CD4-positive, CD25-positive, alpha-beta regulatory T cell (primary cell): ENCODE measurements at places on chromosomes 16 and 17. TPM values are rescaled to one million over a fixed set of nuclear protein-coding genes. Genes with fewer than 3 reads are reported as not detected.

Gene LPO
- total RNA-seq = 0.15 TPM

Gene APOH
- not detected for total RNA-seq

Gene MAF
- 120 TPM for total RNA-seq

GRCh38 chr16:59148769-59149155, 414.6 kb upstream of the GOT2 start:
- no peak overlapping the region for H3K4me3 ChIP-seq
- no peaks in the 10 kb centered on the region for H3K4me1 ChIP-seq
- no peaks in the 10 kb centered on the region for H3K36me3 ChIP-seq

DNA sequence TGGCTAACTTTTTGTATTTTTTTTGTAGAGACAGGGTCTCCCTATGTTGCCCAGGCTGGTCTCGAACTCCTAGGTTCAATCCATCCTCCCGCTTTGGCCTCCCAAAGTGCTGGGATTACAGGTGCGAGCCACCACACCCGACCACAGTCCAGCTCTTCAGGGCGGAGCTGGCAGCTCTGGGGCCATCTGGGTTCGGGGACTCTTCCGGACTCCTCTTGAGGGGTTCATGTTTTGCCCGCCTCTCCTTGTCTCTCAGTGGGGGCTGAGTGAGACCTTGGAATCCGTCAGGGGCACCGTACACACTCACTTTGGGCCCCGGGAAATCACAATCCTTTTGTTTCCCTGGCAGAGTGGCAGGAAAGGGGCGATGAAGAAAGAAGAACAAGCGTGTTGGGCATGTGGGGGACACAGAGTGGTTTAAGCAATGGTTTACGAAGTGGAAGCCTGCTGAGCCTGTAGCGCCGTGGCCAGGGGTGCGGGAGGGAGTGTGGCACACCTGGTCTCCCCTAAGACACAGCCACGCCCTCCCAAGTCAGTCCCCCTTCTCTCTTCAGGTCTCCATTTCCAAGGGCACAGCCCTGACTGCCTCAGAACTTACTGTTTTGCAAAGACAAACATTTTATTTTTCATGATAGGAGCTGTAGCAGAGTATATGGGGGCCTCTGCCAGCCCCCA, 26.1 kb downstream of the TNS4 start:
- no peaks in the 10 kb centered on the region for H3K36me3 ChIP-seq
- H3K4me3 ChIP-seq = no peak overlapping the region
- no peak overlapping the region for H3K27ac ChIP-seq
- DNase-seq = no peak

Gene CIBAR2
- total RNA-seq = not detected

Gene HOXB4
- 2.9 TPM for total RNA-seq

DNA sequence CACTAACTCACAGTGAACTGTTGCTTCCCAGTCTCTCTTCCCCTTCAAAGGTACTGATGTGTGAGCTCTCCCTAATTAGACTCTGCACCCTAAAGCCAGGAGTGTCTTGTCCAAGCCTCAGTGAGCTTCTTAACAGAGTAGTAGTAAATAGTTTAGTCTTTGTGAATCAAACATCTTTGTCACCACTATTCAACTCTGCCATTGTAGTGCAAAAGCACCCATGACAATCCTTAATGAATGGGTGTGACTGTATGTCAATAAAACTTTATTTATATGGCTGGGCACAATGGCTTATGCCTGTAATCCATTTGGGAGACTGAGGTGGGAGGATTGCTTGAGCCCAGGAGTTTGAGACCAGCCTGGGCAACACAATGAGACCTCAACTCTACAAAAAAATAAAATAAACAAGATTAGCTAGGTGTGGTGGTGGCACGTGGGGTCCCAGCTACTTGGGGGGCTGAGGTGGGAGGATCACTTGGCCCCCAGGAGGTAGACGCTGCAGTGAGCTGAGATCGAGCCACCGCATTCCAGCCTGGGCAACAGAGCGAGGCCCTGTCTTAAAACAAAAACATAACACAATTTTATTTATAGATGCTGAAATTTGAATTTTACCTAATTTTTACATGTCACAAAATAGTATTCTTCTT, 45.5 kb upstream of the TNRC6A start:
- no peaks in the 10 kb centered on the region for H3K4me1 ChIP-seq
- no peaks in the 10 kb centered on the region for H3K27me3 ChIP-seq
- no peaks in the 10 kb centered on the region for H3K36me3 ChIP-seq

- H3K36me3 ChIP-seq = no peaks in the 10 kb centered on the region
- H3K27me3 ChIP-seq = peaks cover 17% of the 10 kb centered on the region
- no peak for DNase-seq
- H3K4me3 ChIP-seq = no peak overlapping the region
- H3K27ac ChIP-seq = no peak overlapping the region
Observed at GRCh38 chr17:60106340-60107059, 27.8 kb upstream of the HEATR6 start.

GRCh38 chr16:19265380-19265930, 20.1 kb upstream of the CLEC19A start:
- H3K4me1 ChIP-seq = no peaks in the 10 kb centered on the region
- no peaks in the 10 kb centered on the region for H3K36me3 ChIP-seq
- no peak overlapping the region for H3K27ac ChIP-seq
- no peaks in the 10 kb centered on the region for H3K27me3 ChIP-seq

DNA sequence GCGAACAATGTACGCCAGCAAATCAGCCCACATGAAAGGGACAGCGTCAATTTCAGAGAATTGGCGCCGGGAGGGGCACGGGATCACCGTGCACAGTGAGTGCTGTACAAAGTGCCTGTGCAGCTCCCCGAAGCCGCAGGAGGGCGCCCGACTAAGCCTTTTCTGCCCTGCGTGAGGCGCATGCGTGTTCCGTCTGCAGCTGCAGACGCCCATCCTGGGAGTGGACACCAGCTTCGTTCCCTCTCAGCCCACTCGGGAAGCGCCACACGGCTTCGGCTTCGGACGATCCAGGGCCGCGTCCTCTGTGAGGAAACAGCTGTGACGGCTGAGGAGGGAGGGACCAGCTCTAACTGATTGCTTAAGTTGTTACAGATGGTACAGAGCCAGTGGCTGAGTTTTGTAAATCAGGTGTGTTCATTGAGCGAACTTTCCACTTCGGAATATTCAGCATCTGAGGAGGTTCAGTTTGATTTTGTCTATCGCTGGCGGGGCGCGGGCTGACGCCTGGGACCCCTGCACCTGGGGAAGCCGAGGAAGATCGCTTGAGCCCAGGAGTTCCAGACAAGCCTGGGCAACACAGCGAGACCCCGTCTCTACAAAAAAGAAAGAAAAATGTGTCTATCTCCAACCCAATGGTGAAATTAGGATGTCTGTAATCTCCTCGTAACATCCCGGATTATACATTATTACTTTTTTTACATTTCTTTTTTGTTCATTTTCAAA, 15.4 kb upstream of the ZNF287 start:
- H3K36me3 ChIP-seq = no peaks in the 10 kb centered on the region
- H3K4me1 ChIP-seq = peaks cover 21% of the 10 kb centered on the region

Gene OR4D1
- 0.42 TPM for total RNA-seq

DNA sequence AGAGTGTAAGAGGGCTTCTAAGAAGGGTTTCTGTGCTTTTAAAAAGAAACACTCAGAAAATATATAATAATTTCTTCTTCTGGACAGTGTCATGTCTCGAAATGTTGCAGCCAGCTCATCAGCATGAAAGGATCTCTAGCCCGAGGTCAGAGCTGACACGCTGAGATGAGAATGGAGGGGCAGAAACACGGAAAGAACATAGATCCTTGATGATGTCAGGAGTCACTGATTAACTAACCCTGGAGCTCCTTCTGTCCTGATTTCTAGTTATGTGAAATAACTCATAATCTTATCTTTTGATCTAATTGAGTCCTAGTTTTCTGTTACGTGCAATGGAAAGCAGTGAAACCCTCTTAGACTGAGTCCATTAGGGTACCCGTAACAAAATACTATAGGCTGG, 10.3 kb upstream of the TOX3 start:
- H3K27me3 ChIP-seq = no peaks in the 10 kb centered on the region
- no peak overlapping the region for H3K4me3 ChIP-seq
- H3K27ac ChIP-seq = no peak overlapping the region
- H3K4me1 ChIP-seq = no peaks in the 10 kb centered on the region

DNA sequence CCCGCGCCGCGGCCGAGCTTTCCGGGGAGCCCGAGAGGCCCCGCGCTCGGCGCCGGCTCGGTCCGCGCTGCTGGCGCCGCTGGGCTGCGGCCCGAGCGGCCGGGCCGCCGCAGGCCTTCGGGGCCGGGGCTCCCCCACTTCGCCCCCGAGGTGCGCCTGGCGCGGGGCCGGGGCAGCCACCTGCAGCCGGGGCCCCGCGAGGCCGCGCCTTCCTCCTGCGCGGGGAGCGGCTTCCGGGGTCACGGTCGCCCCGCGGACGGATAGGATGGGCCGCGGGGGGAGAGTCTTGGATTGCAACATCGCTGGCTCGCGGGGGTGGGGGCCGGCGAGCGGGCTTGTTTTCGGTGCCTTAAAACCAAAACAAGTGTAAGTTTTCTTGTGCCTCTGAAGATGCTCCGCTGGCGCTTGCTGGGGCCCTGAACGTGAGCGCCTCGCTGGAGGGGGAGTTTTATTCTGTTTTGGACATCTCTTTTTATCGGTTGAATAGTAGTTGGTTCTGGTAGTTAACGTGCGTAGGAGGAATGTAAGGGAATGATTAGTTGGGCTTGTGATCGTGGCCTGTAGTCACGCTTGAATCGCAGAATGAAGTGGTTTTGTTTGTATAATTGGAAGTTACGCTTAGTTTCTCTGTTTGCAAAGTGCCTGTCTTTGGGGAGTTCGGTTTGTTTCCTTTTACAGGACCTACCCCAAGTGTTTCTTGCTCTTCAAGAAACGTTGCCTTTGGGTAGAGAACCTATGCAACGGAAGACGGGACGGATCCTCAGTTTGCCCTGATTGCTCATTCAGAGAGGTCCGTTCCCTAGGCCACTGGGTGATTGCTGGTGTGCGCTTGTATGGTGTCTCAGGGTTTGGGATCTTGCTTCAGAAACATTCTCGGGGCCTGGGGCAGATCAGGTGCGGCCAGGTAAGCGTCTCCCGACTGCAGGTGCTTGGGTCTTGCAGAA, 724 bp downstream of the UBE2I start:
- no peaks in the 10 kb centered on the region for H3K27me3 ChIP-seq
- H3K36me3 ChIP-seq = peaks cover 19% of the 10 kb centered on the region
- peaks cover 46% of the 10 kb centered on the region for H3K4me1 ChIP-seq
- H3K4me3 ChIP-seq = peak overlapping the region; percentile 96

Gene KLHL36
- 86.0 TPM for total RNA-seq

DNA sequence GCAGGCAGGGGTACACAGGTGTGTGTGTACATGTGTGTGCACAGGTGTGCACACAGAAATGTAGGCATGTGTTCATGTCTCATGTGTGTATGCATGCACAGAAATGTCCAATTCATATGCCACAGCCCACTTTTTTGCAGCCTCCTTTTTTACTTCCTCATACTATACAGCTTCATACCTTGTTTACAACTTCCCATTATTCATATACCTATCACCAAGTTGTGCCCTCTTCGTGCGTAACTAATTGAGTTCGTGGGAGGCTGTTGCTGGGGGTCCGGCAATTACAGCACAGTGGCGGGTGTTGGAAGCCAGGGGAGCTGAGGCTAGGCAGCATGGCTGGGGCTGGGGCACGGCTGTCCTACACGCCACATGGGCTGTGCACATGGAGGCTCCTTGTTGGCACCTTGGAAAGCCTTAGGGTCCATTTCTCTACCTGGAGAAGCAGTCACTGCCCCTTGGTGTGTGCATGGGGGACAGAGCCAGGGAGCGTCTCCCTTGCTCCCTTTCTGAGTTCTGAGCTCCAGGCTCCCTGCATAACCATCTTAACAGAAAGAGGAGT, 266.7 kb downstream of the ENGASE start:
- H3K36me3 ChIP-seq = no peaks in the 10 kb centered on the region
- no peak for DNase-seq
- H3K27me3 ChIP-seq = no peaks in the 10 kb centered on the region
- no peak overlapping the region for H3K4me3 ChIP-seq
- no peak overlapping the region for H3K27ac ChIP-seq

DNA sequence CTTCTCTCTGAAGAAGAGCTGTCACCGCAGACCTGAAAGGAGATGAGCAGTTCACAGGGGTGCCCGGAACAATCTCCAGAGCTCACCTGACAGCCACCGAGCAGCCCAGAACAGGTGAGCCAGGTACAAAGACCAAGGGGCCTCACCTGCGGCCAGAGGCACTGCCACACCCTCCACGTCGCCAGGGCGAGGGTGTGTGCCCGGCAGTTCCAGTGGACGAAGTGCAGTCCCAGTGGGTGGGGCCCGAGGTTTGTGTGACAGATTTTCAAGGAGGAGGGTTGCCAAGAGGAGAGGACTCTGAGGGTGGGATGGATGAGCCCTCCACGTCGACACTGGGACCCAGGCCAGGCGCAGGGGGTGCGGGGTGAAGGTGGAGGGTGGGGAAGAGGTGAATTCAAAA, 61.7 kb downstream of the SMPD3 start:
- H3K27me3 ChIP-seq = no peaks in the 10 kb centered on the region
- H3K4me3 ChIP-seq = no peak overlapping the region
- no peaks in the 10 kb centered on the region for H3K4me1 ChIP-seq
- H3K36me3 ChIP-seq = no peaks in the 10 kb centered on the region
